ENCODE measurements at places on chromosomes 12 and 14.

DNA sequence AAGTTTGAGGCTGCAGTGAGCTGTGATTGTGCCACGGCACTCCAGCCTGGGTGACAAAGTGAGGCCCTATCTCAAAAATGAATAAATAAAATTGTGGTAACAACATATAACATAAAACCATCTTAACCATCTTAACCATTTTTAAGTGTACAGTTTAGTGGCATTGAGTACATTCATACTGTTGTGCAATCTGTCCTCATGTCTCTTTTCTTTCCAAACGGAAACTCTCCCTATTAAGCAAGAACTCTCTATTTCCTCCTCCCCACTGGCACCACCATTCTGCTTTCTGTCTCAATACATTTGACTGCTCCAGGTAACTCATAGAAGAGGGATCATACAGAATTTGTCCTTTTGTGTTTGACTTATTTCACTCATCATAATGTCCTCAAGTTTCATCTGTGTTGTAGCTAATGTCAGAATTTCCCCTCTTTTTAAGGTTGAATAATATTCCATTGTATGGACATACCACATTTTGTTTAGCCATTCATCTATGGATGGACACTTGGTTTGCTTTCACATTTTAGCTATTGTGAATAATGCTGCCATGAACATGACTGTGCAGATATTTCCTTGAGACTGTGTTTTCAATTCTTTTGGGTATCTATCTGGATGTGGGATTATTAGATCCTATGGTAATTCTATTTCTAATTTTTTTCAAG is 4.4 kb upstream of the MARK3 start:
- no peak for DNase-seq

DNA sequence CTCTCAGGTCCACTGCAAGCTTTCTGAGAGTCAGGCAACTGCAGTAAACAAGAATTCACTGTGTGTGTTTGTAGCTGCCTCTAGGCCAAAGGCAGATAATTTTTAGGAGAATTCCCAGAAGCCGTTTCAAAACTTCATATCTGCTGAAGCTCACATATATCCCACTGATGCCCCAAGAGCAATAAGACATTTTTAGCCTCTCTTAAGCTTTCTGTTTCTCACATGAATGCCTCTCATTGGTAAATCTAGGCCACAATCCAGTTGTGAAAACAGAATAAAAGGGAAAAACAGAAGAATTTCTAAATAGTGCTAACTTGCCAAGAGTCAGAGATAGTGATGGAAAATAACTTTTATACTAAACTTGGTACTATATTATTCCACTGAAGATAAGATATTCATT is 48.5 kb upstream of the LIN7A start:
- DNase-seq = no peak

- no peak for DNase-seq
These were observed 132.8 kb downstream of the RIMBP2 start for GRCh38 chr12:130583317-130583716.

DNA sequence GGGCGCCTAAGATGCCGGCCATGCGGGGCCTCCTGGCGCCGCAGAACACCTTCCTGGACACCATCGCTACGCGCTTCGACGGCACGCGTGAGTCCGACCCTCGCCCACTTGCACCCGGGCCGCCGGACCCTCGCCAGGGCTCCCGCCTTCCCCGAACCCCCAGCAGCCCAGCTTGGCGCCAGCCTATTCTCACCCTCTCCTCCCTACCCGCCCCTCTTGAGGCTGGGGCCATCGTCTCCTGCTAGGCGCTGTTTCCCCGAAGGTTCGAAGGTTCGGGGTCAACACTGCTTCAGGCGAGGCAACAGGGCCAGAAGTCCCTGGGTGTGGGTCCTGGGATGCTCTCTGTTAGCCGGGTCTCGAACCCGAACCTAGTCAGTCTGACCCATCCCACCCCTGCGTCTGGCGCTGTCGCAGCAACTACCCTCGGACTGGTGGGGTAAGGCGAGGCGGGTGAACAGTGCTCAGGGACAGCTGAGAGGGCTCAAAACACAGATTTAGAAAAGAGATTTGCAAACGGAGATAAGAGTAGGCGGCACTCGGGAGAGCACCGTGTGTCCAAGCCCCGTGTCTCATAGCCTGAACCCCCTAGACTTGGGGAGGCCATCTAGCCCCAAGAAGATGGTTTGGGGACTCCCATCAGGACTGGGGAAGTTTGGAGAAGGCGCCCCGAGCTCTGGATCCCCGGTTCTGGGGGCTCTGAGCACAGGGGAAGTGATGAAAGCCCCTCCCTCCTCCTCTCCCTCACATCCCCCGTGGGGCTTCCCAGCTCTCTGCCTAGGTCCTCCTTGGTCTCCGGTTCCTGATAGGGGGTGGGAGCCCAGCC is 787 bp downstream of the KCNH3 start:
- DNase-seq = no peak

GRCh38 chr14:35988972-35989690 is 163.0 kb downstream of the BRMS1L start:
- DNase-seq = no peak

GRCh38 chr14:44204061-44204835 is 302.8 kb downstream of the FSCB start:
- no peak for DNase-seq

DNA sequence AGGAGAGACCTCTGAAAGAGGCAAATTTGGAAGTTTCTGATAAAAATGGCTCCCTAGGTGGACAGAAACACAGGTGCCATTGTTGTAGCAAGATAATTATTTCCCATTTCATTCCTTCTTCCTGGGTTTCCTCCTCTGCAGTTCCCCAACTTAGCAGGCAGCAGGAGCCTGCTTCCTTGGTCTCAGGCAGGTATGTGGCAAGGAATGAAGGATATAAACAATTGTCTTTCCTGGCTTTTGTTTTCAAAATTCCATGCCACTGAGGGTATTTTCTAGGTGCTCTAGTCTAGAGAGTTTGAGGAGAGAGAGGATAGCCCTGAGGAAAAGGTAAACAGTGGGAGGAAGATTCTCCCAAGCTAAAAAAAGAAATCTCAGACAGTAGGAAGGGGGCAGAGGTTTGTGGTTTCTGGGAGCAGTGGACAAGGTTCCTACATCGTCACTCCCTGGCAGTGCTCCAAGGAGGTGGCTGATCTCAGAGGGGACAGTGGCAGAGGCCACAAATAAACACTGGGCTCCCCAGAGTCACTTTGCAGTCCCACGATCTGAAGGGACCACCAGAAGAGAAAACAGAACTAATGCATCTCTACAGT is 82.6 kb upstream of the IGF1 start:
- no peak for DNase-seq

GRCh38 chr12:2904260-2904659 is 13.6 kb downstream of the TULP3 start:
- no peak for DNase-seq

Measured in stimulated activated CD4-positive, alpha-beta T cell treated with anti-CD3 and anti-CD28 coated beads, TNF-alpha, amount 100 ng/mL, for 1 hour (primary cell).